ENCODE measurements at places on chromosomes 3 and 15.
A peak's percentile ranks its signal among the peaks of the same experiment; 100 is the strongest.

- no peak for DNase-seq
Measured at GRCh38 chr3:31895471-31895870, 85.6 kb downstream of the OSBPL10 start.

GRCh38 chr3:25365636-25366035, 62.4 kb upstream of the RARB start:
- DNase-seq = no peak

DNA sequence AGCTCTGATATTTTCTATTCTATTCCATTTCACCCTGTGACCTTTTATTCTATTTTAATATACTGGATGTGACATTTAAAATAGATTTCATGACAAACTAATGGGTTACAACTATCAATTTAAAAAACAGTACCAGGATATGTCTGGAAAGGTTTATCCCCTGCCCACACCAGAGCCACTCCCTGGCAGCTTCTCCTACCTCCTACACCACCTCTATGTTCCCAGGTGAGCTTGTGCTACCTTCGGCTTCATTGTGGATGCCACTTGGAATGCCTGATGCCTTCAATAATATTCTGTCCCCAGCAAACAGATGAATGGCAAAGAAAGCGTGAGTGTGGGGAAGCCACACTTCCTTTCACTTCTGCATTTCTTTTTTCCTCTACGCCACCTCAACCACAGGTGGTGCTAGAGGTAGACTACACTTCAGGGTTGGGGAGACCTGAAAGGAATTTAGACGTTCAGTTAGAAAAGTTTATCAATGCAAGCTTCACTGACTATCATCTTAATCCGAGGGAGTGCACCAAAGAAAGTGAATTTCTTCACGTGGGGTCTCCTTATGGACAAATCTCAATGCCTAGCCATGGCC, 213.0 kb downstream of the SSR3 start:
- DNase-seq = no peak

- DNase-seq = peak; percentile 48
Measured at GRCh38 chr3:129650256-129650872, 43.9 kb upstream of the PLXND1 start.

DNA sequence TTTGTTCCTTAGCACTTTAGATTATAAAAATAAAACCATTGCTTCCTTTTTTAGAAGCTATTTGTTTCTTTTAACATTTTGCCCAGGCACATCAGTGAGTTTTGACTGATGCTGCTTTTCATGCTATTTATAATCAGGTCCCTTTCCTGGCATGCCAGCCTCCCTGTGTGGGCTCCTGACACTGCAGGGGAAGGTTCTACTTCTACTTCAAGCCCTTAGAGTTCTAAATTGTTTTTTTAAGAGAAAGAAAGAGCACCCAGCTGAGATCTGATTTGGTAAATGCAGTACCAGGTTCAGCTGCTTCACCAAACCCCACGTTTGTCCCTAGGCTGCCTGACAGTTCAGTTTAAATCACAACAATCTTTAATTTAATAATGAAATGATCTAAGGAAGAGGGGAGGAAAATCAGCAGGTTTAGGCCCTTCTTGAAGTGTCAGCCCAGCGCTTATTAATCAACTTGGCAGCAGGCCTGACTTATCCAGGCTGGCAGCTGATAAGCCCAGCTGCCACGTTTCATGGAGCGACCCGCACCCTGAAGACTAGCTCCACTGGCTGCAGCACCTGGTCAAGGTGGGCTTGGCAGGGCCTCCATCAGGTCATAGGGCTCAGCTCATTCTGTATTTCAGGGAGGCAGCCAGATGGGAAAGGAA, 29.0 kb downstream of the HGD start:
- DNase-seq = no peak

DNA sequence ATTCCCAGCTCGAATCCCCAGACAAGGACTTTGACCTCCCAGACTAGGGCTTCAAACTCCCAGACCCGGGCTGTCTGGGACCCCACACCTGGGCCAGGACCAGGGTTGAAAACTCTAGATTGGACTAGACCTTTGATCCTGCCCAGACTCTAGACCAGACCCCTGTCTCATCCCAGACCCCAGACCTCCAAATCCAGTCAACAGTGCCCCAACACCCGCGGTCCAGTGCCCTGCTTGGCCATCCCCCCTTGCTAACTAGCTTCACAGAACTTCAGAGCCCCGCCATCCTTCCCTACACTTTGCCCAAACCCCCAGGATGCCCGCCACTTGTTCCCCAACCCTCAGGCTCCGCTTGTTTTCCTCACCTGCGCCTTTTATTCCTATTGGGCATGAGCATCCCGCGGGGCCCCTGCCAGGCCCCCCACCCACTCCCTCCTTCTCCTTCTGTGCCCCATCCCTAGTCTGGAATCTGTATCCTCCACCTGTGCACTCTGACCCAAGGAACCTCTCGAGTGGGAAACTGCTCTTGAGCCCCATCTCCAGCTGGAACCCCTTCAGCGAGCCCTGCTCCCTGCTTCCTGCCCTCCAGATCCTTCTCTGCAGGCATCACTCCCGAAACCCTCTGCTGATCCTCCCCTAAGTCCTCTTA, 604 bp downstream of the GNAI2 start:
- no peak for DNase-seq

GRCh38 chr15:31270767-31271166, 55.9 kb upstream of the KLF13 start:
- no peak for DNase-seq

Measured in CD4-positive, alpha-beta T cell treated with Interleukin-1 beta for 1 hour (primary cell).